ENCODE measurements at places on chromosomes 13 and 19. TPM values are rescaled to one million over a fixed set of nuclear protein-coding genes. Genes with fewer than 3 reads are reported as not detected.

Gene TTC9B
- not detected for total RNA-seq

DNA sequence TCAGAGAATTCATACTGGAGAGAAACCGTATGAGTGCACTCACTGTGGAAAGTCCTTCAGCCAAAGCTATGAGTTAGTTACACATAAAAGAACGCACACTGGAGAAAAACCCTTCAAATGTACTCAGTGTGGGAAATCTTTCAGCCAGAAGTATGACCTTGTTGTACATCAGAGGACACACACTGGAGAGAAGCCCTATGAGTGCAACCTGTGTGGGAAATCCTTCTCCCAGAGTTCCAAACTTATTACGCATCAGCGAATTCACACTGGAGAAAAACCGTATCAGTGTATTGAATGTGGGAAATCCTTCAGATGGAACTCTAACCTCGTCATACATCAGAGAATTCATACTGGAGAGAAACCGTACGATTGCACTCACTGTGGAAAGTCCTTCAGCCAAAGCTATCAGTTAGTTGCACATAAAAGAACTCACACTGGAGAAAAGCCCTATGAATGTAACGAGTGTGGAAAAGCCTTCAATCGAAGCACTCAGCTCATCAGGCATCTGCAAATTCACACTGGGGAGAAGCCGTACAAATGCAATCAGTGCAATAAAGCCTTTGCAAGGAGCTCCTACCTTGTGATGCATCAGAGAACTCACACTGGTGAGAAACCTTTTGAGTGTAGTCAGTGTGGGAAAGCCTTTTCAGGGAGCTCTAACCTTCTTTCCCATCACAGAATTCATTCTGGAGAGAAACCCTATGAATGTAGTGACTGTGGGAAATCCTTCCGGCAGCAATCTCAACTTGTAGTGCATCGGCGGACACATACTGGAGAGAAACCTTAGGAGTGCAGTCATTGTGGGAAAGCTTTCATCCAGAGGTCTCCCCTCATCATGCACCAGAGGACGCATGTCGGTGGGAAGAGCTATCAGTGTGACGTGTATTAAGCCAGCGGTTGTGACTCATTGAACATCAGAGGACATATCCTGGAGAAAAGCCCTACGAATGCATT lies 16.5 kb upstream of the ZNF8 start:
- no peak for DNase-seq

GRCh38 chr13:111242585-111242984 lies 77.9 kb upstream of the TEX29 start:
- DNase-seq = no peak

Gene KIR3DL3
- not detected for total RNA-seq

Measured in H4 (cell line).